ENCODE measurements at places on chromosomes 7 and 10.

GRCh38 chr10:627032-627992 is 62.2 kb downstream of the DIP2C start:
- H3K4me3 ChIP-seq = no peak overlapping the region
- H3K27ac ChIP-seq = no peak overlapping the region
- DNase-seq = no peak
- H3K4me1 ChIP-seq = peaks cover 3% of the 10 kb centered on the region
- H3K27me3 ChIP-seq = peaks cover 29% of the 10 kb centered on the region

DNA sequence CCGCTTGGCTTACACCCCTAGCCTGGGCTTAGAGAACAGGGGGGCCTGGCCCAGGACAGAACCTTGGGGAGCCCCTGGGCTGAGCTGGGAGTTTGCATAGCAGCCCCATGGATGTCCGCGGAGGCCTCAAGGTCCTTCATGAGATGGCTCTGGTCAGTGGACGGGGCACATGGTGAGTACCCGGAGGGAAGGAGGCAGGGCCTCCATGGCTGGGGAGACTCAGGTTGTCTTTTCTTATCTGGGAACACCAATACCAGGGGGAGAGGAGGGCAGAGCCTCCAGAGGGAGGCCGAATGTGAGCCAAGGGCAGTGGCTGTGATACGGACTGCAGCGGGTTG is 64.8 kb downstream of the GLRX3 start:
- no peak overlapping the region for H3K4me3 ChIP-seq
- no peak overlapping the region for H3K27ac ChIP-seq
- no peaks in the 10 kb centered on the region for H3K36me3 ChIP-seq
- no peaks in the 10 kb centered on the region for H3K27me3 ChIP-seq

GRCh38 chr7:110839866-110840265 is 251.1 kb upstream of the LRRN3 start:
- no peaks in the 10 kb centered on the region for H3K4me1 ChIP-seq
- H3K27me3 ChIP-seq = no peaks in the 10 kb centered on the region
- H3K36me3 ChIP-seq = no peaks in the 10 kb centered on the region
- no peak overlapping the region for H3K4me3 ChIP-seq
- no peak for DNase-seq
- H3K27ac ChIP-seq = no peak overlapping the region

DNA sequence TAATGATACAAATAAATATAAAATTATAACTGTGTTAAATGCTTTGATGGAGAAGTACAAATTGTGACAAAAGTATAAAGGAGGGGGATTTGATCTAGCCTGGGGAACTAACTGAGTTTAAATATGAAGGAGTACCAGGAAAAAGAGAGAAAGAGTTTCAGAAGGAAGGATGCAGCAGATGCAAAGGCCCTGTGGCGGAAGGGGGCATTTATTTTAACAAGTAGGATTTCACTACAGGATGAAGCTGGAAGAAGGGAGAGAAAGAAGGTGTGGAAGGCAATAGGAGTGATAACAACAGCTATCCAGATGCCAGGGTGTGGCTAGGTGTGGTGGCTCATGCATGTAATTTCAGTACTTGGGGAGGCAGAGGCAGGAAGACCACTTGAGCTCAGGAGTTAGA is 55.8 kb downstream of the AKR1B1 start:
- H3K4me1 ChIP-seq = no peaks in the 10 kb centered on the region
- H3K36me3 ChIP-seq = no peaks in the 10 kb centered on the region
- no peak overlapping the region for H3K4me3 ChIP-seq
- no peak for DNase-seq

- no peaks in the 10 kb centered on the region for H3K36me3 ChIP-seq
- H3K27ac ChIP-seq = no peak overlapping the region
- H3K27me3 ChIP-seq = no peaks in the 10 kb centered on the region
- no peaks in the 10 kb centered on the region for H3K4me1 ChIP-seq
These were observed 414.7 kb upstream of the PCDH15 start for GRCh38 chr10:55215699-55216098.

DNA sequence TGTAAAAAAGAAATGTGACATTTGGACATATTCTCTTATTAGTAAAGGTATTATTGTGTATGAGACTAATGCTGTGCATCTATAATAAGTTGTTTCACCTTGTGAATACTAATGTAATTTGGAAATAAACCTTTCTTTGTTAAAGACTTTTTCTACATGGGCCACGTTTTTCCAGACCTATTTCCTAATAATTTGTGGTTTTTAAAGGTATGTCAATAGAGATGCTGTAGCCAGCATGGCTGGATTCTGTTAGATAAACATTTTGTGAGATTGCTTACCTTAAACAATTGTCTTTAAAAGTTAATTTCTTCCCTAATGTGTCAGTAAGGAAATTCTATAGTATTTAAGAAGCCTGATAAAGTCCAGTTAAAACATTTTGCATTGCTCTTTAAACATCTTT is 56.0 kb downstream of the KAT6B start:
- no peaks in the 10 kb centered on the region for H3K27me3 ChIP-seq
- no peaks in the 10 kb centered on the region for H3K36me3 ChIP-seq
- H3K27ac ChIP-seq = no peak overlapping the region
- no peak for DNase-seq

- no peak overlapping the region for H3K4me3 ChIP-seq
- H3K27me3 ChIP-seq = peaks cover 8% of the 10 kb centered on the region
- DNase-seq = no peak
- no peaks in the 10 kb centered on the region for H3K36me3 ChIP-seq
- no peaks in the 10 kb centered on the region for H3K4me1 ChIP-seq
These were observed 96.6 kb upstream of the PARD3 start for GRCh38 chr10:34911661-34912205.

DNA sequence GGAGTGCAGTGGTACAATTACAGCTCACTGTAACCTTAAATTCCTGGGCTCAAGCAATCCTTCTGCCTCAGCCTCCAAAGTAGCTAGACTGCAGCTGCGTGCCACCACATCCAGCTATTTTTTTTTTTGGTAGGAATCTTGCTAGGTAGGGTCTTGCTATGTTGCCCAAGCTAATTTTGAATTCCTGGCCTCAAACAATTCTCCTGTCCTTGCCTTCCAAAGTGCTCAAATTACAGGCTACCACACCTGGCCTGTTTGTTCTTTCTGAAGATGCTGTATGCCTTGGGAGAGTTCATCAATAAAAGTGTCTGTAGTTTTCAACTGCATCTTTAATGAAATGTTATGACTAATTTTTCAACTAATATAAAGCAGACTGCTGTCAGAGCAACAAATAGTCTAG is 452 bp downstream of the SAMD9 start:
- H3K27ac ChIP-seq = peak overlapping the region; percentile 72
- H3K27me3 ChIP-seq = no peaks in the 10 kb centered on the region
- H3K4me1 ChIP-seq = peaks cover 33% of the 10 kb centered on the region
- DNase-seq = no peak
- peak overlapping the region; percentile 77 for H3K4me3 ChIP-seq

DNA sequence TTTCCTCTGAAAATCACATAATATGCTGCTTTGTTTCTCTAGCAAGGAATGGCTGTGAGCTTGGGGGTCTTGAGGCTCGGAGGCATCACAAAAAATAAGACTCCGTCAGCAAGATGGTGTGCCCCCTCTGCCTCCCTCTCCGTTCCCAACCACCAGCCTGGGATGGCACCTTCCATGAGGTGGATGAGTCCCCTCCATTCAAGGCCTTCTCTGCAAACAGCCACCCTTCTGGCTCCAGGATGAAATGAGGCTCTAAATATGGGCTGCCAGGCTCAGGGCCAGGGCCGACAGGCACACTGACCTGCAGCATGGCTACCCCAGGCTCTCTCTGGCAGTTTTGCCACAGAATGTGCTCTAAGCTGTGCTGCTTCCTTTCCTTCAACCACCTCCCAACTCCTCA is 521.5 kb downstream of the PTPRN2 start:
- H3K4me1 ChIP-seq = peaks cover 1% of the 10 kb centered on the region
- no peak for DNase-seq
- peaks cover 12% of the 10 kb centered on the region for H3K27me3 ChIP-seq

DNA sequence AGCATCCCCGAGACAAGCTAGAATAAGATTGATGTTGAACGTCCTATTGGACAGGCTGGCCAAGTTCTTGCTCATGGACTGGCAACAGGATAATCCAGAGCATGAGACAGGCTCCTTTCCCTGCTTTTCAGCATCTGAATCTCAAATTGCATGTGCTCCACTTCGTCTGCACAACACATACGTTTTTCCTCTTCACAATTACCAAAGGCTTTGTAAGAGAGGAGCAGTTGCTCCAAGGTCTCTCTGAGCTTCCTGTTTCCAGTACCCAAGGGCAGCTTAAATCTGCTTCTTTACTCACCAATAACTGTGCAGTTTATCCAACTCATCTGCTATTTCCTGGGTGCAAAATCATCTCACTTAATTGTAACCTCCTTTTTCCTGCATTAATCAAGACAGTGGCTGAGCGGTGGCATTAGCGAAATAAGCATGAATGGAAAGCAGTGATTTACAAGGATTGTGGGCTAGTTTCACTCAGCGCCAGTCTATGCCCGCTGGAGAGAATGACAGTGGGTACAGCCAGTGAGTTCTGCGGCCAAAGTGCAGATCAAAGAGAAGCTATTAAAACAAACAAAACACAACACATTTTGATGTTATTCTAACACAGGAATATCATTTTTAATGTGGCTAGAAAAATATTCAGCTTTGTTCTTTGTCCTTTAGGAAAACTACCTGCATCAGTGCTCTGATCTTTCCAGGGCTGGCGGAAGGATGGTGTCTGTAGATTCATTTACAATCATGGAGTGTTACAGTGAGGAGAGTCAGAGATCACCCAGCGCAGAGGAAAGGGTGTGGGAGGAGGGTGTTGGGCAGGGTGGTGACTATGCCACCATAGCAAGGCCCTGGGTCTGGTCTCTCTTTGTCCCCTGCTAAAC is 79.8 kb downstream of the CHN2 start:
- H3K4me3 ChIP-seq = no peak overlapping the region
- H3K4me1 ChIP-seq = peaks cover 62% of the 10 kb centered on the region
- DNase-seq = no peak
- no peaks in the 10 kb centered on the region for H3K27me3 ChIP-seq
- H3K36me3 ChIP-seq = no peaks in the 10 kb centered on the region
- no peak overlapping the region for H3K27ac ChIP-seq

DNA sequence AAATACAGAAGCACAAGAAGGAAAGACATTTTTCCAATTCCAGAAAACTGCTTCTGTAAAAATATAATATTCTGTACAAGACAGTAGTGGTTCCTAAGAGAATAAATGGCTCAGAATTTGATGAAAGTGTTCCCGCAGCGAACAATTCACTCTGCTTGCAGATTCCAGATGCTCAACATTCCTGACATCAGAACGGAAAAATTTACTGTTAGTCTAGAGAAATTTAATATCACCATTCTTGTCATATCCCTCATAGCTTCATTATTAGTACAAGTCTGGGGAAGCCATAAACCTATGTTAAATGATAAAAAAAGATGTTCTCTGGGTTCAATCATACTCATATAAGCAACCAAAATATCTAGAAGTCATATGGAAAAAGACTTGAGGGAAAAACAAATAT is 83.6 kb downstream of the MPP7 start:
- no peak for DNase-seq
- H3K36me3 ChIP-seq = no peaks in the 10 kb centered on the region
- H3K27me3 ChIP-seq = no peaks in the 10 kb centered on the region
- H3K4me3 ChIP-seq = no peak overlapping the region
- no peak overlapping the region for H3K27ac ChIP-seq

GRCh38 chr10:61500460-61500859 is 47.3 kb upstream of the TMEM26 start:
- H3K27ac ChIP-seq = no peak overlapping the region
- DNase-seq = no peak
- no peaks in the 10 kb centered on the region for H3K36me3 ChIP-seq

DNA sequence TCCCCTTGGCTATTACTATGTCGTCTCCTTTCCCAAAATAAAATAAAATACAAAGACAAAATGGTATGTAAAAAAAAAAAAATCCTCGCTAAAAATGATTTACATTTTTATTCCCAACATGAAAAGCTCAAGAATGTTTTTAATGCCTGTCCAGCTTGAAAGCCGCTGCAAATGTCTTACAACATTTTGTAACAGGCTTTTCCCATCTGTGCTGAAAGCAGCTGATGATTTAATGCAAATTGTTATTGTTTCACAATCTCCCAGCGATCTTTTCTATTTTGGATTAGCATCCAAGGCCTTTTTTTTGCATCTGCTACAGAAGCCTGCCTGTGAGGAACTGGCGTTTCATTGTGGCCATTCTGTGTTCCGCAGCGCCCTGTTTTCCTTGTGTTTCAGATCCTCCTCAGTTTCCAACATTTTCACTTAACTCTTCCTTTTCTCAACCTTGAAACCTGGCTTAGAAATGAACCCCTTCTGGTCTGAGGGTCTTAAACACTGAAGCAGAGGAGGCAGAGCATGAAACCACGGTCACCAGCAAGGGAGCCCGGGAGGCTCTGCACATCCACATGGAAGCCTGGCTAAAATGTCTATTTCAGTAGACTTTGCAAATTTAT is 712.1 kb downstream of the PARD3 start:
- no peak overlapping the region for H3K27ac ChIP-seq
- no peak overlapping the region for H3K4me3 ChIP-seq
- no peaks in the 10 kb centered on the region for H3K4me1 ChIP-seq
- H3K36me3 ChIP-seq = no peaks in the 10 kb centered on the region

DNA sequence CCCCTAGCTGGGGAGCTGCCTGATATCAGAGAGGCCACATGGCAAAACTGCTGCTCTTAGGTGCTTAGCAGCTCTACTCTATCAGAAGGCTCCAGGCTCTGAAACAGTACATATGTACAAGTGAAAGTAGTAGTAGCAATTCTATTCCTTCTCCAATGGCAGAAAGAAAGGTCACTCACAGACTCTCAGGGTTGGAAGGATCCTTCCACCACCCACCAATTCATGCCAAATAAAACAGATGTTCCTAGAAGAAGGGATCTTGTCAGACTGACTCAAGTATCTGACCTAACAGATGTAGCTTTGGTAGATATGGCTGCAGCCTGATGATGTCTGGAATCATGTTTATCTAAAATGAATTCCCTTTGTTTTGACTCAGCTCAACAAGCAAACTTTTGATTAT is 8.0 kb upstream of the ALDH18A1 start:
- H3K27ac ChIP-seq = peak overlapping the region; percentile 16
- peaks cover 13% of the 10 kb centered on the region for H3K36me3 ChIP-seq
- H3K27me3 ChIP-seq = no peaks in the 10 kb centered on the region
- no peak overlapping the region for H3K4me3 ChIP-seq
- no peaks in the 10 kb centered on the region for H3K4me1 ChIP-seq

DNA sequence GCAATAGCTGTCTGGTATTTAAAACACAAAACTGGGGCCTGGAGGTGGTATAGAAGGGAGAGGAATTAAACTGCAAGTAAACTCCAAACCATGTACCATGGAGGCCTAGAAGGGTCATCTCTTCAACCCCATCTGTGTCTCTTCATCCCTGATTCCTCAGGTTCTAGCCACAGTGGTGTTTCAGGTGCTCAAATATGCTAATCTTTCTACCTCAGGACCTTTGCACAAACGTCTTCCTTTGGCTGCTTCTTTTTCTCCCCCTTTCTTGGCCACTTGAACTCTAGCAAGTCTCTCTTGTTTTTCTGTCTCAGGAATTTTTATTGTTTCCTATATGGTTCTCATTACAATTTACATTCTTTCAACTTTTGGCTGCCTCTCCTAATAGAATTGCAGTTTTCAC is 25.6 kb upstream of the MTPN start:
- no peak overlapping the region for H3K4me3 ChIP-seq
- H3K27me3 ChIP-seq = no peaks in the 10 kb centered on the region
- no peak for DNase-seq
- no peak overlapping the region for H3K27ac ChIP-seq

GRCh38 chr10:48187713-48188485 is 86.6 kb downstream of the FRMPD2 start:
- H3K27me3 ChIP-seq = peaks cover 34% of the 10 kb centered on the region
- H3K4me1 ChIP-seq = no peaks in the 10 kb centered on the region
- no peaks in the 10 kb centered on the region for H3K36me3 ChIP-seq
- H3K4me3 ChIP-seq = no peak overlapping the region
